ENCODE measurements at places on chromosomes 13 and 19.

DNA sequence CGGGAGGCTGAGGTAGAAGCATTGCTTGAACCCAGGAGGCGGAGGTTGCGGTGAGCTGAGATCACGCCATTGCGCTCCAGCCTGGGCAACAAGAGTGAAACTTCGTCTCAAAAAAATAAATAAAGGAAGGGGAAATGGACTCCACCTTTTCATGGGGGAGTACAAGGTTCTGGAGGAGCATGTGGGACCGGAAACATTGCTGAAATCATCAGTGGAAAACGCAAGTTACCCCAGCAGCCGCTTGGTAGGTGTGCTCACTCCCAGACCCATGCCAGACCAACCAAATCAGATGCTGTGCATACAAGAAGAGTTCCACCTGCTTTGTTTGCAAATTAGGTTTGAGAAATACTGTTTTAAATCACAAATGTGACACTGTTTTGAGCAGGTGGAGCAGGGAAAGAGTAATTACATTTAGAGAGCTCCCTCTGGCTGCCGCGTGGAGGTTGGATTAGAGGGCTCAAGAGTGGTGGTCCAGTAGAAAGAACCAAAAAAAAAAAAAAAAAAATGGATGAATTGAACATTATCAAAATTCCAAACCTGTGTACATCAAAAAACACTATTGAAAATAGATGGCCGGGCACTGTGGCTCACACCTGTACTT lies 4.9 kb downstream of the ERICH4 start:
- no peak for DNase-seq

DNA sequence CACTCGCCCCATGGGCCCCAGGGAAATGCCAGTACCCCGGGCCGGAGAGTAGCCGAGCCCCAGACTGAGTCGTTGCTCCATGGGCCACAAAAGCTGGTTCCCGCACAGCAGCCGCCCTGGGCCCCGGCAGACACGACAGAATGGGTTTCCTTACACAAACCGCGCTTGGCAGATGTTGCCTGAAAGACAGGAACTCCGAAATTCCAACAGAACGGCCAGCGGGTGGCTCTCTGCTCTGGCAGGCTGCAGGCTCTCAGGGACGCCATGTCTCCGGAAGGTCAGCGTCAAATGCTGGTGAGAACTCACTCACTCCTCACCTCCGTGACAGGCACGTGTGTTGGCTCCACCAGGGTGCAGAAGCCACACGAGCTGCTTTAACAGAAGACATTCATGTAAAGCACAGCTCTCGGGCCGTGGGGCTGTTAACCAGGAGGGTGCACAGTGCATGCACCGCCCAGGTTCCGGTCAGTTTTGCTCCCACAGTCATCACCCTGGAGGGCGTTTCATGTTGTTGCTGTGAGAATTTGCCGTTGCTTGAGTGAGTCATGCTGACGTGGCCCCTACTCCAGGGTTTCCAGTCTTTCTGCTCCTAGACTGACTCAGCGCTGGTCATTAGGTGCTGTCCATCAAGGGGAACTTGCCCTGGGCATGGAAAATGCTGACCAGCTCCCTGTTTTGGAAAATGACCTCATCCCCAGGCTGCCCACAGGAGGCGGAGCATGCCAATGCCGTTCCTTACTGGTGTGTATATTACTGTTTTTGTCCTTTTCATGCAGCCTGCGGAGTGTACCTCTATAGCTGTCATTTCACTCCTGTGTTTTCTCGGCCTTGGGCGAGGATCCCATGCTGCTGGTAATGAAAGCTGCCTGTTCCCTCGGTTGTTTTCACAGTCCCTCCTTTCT lies 44.8 kb downstream of the ANKRD10 start:
- peak; percentile 89 for DNase-seq

GRCh38 chr13:113914333-113915011 lies 50.6 kb upstream of the GAS6 start:
- DNase-seq: no peak

GRCh38 chr13:75154331-75154730 lies 327.6 kb downstream of the TBC1D4 start:
- no peak for DNase-seq

- no peak for DNase-seq
Observed at GRCh38 chr19:1210227-1210538, 4.6 kb downstream of the STK11 start.

DNA sequence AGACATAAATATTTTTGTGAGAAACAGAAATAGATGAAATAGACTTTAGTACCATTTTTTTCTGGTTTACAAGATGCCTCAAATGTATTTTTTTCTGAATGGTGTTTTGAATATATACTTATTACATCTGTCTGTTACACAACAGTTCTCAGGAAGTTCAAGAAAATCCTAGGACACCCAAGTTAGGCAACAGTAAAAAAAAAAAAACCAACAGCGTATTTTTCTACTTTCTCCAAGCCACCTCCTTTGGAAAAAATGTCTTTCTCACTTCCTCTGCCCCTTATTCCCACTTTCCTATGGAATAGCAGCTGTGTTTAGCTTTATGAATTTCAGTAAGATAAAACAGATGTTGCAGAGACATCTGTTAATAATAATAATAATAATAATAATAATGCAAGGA lies 489.6 kb upstream of the KLF12 start:
- no peak for DNase-seq

DNA sequence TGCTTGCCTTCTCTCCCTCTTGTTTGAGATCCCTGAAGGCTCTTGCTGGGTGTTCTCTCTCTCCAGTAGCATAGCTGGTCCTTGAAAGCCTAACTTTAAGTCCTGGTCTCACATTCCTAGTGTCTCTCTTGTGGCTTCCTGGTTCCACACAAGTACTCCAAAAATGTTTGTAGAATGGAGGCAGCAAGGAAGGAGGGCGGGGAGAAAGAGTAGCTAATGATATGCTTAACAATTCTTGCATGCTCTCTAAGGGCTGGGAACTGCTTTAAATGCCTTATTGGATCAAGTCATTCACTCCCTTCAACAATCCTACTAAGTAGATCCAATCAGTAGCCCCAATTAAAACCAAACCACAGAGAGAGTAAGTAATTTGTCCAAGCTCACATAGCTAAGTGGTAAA lies 357.3 kb downstream of the KLF5 start:
- no peak for DNase-seq

DNA sequence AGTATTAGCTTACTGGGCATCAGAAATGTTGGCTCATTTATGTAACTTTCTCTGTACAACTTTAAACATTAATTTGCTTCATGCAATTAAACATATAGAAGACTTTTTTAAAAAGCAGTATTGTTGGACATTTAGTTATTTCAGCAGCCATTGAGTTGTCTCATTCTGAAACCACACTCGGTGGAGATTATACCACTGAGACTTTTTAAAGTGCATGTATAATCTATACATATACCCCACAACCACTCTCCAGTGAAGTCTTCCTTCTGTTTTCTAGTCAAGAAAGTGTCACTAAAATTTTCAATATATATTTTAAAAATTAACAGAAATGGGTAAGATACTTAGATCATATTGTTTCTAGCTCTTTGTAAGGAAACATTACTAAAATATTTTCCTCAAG lies 15.5 kb downstream of the SETDB2 start:
- DNase-seq: no peak

- DNase-seq: peak; percentile 80
Observed at GRCh38 chr19:47813304-47813994, 8.3 kb upstream of the CRX start.

DNA sequence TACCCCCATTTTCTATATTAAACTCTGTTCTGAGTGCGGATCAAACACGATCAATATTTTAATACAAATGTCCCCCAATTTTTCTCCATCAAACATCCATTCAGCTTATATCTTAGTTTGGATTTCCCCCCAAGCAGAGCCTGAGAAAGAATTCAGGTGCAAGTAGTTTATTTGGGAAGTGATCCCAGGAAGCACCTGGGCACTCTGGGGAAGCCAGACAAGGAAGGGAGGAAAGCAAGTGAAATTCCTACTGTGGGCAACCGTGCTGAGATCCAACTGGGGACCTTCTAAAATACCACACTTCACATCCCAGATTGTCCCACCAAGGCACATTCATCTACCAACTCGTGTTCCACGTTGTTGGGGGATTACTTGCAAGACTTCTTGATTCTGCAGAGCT lies 323.4 kb upstream of the NBEA start:
- DNase-seq: no peak

GRCh38 chr13:75139291-75139690 lies 342.7 kb downstream of the TBC1D4 start:
- DNase-seq: no peak

DNA sequence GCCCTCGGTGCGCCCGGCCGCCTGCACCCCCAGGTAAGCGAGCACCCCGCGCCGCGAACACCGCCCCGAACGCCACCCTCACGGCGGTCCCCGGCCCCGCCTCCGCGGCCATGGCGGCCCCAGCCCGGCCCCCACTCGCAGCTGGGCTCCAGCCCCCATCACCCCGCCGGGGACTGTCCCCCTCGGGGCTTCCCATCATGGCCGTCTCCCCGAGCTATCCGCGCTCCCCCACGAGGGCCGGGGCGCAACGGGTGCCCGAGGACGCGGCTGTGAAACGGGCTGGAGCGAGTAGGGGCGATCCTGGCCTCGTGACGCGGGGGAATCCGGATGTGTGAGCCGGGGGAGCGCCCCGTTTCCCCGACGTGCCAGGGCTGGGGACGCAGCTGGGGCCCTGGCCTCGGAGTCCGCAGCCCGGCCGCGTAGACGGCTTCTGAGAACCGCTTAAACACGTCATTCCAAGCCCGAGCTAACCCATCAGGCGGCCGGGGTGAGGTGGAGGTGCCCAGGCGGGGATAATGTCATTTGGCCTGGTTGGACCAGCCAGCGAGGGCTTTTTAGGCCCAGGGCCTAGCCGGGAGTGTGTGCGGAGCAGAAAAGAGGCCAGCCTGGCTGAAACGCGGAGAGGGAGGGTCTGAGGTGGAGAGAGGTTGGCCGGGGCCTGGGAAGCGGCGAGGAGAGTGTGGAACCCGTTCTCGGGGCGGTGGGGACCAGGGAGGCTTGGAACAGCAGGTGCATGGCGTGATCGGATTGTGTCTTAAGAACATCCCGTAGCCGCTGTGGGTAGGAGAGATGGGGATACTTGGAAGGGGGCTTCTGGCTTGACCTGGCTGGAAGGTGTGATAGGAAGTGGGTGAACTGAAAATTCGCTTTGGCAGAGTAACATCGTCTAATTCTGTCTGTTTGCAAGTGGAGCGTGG lies 550 bp downstream of the CERS4 start:
- peak; percentile 54 for DNase-seq

DNA sequence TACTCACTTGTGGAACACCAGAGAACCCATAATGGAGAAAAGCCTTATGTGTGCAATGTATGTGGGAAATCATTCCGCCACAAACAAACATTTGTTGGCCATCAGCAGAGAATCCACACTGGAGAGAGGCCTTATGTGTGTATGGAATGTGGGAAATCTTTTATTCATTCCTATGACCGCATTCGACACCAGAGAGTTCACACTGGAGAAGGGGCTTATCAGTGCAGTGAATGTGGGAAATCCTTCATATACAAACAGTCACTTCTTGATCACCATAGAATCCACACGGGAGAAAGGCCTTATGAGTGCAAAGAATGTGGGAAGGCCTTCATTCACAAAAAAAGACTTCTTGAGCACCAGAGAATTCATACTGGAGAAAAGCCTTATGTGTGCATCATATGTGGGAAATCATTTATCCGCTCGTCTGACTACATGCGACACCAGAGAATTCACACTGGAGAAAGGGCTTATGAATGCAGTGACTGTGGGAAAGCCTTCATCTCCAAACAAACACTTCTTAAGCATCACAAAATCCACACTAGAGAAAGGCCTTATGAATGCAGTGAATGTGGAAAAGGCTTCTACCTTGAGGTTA lies 10.9 kb downstream of the ZNF549 start:
- no peak for DNase-seq

GRCh38 chr13:98187155-98187964 lies 10.3 kb upstream of the RNF113B start:
- DNase-seq: peak; percentile 63

DNA sequence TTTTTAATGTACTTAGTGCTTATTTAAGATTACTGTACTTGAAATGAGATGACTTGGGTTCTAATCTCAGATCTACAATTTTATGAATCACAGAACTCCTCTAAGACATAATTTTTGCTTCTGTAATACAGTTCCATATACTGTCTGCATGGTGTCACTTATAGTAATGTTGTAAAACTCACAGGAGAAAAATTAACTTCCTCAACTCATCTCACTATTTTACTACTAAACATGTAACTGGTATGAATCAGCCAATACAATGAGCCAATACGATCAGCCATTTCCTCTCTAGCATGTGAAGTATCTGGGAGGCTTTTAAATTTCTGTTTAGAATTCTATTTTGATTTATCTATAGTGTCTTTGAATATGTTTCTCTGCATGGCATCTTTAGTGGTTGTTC lies 85.3 kb downstream of the NHLRC3 start:
- no peak for DNase-seq

DNA sequence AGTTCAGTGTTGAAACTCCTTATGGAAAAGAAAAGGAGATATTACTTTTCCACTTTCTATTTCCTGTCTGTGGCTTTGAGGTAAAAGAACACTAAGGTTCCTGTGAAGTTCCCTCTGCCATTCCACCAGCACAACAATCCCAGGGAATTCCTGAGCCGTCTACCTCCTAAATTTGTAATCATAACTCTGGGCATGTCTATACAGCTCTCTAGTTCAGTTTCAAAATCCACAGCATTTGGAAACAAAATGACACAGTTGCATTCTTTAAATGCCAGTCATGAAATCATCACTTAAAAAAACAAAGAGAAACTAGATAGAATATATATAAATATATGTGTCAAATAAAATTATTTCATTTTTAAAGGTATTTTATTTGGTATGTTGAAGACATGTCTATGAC lies 9.0 kb upstream of the THSD1 start:
- DNase-seq: no peak

DNA sequence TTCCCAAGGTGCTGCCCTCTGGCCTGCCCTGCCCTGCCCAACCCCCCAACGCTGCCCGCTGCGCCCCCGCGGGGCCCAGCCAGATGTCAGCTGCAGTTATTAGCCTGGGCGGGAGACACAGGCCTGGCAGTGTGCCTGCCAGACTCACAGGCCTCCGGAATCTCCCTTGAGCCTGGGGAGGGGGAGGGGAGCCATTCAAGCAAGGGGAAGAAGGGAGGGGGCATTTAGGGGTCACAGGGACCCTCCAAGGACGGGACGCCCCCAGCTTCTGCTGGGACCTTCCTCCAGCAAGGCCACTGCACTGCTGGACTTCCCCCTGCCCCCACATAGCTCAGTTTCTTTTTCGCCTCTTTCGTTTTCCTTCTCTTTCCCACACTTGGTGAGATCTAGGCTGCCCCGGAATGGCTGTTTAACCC lies 2.6 kb upstream of the JUNB start:
- DNase-seq: peak; percentile 96

GRCh38 chr19:4715529-4716221 lies 8.0 kb downstream of the DPP9 start:
- no peak for DNase-seq

GRCh38 chr13:32838945-32839344 lies 177.3 kb upstream of the KL start:
- peak; percentile 92 for DNase-seq

DNA sequence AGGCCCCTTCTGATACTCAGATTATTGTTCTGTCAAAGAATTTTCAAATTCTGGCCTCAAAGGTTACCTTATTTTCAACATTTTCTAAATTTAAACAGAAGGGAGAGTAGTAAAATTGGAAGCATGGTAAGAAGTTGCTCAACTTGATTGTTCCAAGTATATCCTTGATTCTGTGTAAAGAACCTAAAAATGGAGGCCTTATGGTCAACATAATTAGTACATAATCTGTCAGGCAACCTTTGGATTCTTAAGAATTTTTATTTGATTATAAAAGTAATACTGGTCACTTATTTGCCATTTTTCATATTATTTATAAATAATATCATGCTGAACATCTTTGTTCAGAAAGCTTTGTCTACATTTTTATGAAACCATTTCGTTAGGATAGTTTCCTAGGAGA lies 83.9 kb downstream of the STARD13 start:
- no peak for DNase-seq

Data from NCI-H69 (cell line).